ENCODE measurements at places on chromosomes 13 and 19.

GRCh38 chr19:5293612-5294378 lies 46.8 kb downstream of the PTPRS start:
- DNase-seq = no peak

DNA sequence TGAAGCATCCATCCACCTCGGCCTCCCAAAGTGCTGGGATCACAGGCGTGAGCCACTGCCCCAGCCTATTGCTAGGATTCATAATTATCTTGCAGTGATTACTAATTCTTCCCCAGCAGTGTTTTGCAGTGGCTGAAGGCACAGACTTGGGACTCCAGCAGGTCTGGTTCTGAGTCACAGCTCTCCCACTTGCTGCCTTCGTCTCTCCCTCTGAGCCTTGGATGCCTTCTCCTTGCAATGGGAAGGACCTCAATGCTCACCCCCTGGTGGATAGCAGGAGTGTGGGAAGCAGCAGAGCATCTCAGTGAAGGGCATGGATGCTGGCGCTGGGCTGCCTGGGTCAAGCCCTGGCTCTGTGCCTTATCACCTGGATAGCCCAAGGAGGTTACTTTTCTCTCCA lies 37.6 kb upstream of the SHKBP1 start:
- DNase-seq = no peak

DNA sequence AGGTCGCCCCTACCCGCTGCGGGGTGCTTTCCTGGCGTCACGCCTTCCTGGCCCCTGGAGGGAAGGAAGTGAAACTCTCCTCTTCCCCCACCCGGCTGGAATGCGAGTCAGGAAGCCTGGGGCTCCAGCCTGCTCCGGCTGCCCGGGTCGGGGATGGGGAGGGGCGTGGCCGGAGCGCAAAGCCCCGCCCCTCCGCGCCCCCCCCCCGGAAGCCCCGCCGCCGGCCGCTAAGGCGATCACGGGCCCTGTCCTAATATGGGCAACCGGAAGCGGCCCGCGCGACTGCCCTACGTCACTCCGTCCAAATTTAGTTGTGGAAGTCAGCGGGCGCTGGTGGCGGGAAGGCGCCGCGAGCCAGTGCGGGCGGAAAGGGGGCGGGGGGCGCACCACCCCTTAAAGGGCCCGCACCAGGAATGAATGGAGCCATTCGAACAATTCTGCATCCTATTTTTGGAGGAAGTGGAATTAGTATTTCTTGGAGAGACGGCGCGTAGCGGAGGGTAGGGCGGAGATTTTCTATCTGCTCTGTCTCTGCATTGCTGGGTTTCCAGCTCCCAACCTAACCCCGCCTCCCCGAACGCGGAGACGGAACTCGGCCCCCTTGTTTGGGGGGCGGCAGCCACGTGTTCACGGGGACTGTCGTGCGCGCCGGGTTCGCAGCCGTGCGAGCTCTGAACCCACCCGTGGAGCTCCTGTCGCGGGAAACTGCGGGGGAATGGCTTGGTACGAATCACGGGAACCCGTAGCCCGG lies 1.6 kb downstream of the IER2 start:
- DNase-seq = peak; percentile 90

DNA sequence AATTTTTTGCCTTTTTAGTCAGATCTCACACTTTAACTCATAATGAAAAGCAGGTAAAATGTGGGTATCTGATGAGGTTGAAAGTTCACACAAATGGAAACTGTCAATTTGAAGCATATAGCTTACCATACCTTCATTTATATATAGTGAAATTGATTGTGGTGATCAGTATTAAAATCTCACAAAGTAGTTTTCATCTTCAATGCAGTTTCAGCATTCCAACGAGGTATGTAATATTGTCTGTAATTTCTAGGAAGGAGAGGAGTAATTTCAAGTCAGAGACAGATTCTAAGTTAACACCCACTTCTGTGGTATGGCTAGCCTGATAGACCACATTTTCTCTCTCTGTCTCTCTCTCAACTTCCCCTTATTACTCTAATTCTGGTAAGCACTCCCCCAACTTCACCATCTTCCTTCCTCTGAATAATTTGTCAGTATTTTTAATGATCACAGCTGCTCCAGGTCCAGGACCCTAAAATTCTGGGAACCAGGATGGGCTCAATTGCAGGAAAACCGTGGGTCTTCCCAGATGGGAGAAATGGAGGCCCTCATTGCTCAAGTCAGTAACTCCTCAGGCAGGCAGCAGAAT lies 455.7 kb downstream of the FGF9 start:
- no peak for DNase-seq

DNA sequence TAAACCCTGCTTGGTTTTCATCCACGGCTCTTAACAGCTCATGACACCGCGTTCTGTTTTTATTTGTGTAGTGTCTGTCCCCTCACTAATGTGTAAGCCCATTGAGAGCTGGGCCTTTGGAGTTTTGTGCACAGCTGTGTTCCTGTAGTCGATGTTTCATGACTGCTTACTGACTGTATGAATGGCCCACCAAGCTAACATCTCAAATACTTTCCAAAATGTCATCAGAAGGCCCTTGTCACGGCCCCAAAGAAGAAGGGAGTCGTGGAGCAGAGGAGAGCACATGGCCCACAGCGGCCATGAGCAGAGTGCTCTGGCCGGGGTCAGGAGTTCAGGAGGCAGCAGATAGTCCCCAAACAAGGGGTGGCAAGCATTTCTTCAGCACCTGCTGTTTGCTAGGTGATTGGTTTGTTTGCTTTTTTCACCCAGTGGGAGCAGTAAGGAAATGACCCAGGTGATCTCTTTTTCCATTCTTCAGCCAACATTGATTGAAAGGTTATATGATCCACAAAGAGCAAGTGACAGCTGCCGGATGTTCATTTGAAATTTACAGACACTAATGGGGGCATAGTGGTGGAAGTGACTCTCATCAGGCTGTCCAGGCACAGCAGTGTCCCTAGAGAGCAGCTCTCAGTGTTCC lies 315.2 kb downstream of the ATP8A2 start:
- DNase-seq = no peak

GRCh38 chr19:55247621-55248099 lies 11.2 kb downstream of the PPP6R1 start:
- DNase-seq = no peak

DNA sequence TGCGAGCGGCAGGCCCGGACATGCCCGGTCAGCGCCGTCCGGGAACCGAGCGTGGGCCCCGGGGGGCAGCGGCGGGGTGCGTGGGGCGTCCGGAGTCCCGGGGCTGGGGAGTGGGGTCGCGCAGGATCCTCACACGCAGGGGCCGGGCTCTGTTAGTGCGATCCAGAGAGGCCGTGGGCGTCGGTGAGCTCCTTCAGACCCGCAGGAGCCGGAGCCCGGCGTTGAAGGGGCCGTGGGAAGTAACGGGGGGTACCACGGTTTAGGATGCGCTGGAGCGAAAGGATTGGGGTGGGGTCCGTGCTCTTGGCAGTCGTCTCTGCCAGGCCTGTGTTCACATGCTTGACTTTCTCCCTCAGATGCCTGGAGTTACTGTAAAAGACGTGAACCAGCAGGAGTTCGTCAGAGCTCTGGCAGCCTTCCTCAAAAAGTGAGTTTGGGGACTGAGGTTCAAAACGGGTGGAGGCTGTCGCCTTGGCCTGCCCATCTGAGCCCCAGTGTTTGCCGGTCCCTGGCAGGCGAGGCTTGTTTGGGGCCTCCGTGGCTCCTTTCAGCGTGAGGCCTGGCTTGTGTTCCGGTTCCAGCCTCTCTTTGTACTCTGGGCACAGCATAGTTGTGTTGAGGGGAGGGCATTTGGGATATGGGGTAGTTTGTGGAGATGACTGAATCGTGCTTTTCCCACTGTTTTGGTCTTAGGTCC lies 512 bp downstream of the RPS19 start:
- no peak for DNase-seq

DNA sequence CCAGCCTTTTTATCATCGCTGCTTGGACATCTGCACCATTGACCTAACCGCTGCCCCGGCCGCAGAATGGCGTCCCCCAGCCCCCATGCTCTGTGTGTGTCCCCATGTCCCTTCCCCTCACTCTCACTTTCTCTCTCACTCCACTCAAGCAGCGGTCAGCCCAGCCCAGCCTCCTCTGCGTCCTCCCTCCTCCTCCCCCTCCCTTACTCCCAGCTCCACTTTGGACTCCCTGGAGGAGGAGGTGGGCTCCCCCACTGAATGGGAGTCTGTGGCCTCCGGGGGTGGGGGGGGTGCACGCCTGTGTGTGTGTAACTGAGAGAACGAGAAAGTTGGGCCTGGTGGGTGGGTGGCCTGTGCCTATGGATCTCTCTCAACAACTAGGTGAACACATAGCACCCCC lies 2.2 kb downstream of the MAP2K7 start:
- no peak for DNase-seq

DNA sequence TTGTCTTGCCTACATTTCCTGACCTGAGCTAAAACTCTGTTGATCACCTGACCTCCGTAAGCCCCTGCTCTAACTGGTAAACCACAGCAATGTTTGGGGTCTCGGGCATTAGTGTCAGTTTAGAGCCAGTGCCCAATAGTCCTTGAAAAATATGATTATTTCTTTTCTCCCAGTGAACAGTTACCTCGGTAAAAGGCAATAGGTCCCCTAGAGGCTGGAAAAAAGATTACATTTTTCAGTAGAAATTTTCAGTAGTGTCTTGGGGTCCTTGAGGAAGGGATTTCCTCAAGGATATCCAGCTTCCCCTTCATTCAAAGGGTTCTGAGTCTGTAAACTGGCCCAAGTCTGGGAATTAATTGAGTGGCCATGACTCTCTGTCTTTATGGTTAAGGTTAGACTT lies 177.5 kb downstream of the SLC7A1 start:
- no peak for DNase-seq

- DNase-seq = no peak
These were observed 2.5 kb downstream of the FTL start for GRCh38 chr19:48967346-48968178.

GRCh38 chr13:97316390-97316789 lies 94.3 kb downstream of the MBNL2 start:
- no peak for DNase-seq

- DNase-seq = no peak
These were observed 2.1 kb downstream of the TEAD2 start for GRCh38 chr19:49359851-49360820.

DNA sequence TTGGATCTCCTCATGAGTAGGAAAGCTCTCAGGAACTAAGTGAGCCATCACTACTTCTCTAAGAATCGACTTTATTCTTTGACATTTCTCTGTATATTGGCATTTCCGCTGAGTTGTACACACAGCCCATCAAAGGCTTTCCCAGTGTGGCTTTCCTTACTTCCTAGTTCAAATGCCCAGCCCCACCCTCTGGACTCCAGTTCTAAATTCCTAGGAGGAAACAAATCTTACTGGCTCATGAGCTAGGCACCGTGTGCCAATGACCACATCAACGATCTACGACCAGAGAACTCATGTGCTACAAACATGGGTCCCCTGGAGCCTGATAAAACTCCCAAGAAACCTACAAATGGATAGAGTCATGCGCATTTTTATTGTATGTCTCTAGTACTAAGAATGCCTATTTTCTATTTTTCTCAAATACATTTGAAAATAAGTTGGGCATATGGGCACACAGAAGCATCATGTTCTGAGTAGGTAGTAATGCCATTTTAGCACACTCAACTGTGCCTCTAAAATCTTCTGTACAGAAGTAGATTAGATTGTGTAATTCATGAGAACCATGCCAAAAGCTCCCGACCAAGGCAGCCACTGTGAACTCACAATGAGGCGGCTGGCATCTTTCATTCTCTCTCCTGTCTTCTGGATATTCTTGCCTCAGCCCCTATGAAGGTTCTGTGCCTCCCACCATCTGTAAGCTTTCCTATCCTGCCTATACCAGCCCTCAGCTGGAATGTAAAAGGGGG lies 10.5 kb upstream of the RAP2A start:
- DNase-seq = no peak

DNA sequence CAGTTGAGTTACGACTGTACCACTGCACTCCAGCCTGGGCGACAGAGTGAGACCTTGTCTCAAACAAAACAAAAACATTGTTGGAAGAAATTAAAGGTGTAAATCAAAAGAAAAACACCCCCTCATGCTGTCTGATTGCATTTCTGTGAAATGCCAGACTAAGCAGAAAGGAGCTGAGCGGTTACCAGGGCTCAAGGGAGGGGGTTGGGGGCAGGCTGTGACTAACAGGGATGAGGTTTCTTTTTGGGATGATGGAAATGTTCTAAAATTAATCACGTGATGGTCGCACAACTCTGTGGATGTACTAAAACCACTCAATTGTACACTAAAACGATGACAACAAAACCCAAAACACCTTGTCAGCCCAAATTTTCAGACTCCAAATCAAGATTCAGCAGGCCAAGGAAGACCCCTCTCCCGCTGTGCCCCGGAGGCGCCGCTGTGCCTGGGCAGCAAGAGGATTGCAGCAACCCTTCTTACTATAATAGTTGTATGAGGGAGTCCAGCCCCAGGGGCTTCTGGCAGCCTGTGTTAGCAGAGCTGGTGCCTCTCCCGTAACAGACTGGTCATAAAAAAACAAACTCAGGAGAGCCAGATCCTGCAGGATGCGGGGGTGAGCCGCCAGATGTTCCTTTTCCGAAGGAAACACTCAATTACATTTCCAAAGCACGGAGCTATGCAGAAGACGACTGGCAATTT lies 20.9 kb downstream of the CAPS start:
- no peak for DNase-seq

DNA sequence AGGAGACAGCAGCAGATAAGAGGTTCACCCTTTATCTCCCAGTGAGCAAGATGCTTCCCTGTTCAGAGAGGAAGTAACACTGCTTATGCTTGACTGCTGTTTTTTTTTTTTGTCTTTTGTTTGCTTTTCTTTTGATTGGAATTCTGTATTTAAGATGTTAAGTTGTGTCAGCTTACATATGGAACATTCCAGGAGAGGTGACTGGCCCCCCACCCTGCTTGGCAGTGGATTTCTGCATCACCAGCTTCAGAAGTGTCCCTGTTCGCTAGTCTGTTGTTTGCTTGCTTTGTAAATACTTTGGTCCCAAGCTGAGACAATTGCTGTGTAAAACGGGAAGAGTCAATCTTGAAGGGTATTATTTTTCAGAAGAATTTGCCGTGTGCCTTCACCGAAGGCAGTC lies 43.0 kb downstream of the IFT88 start:
- DNase-seq = no peak

DNA sequence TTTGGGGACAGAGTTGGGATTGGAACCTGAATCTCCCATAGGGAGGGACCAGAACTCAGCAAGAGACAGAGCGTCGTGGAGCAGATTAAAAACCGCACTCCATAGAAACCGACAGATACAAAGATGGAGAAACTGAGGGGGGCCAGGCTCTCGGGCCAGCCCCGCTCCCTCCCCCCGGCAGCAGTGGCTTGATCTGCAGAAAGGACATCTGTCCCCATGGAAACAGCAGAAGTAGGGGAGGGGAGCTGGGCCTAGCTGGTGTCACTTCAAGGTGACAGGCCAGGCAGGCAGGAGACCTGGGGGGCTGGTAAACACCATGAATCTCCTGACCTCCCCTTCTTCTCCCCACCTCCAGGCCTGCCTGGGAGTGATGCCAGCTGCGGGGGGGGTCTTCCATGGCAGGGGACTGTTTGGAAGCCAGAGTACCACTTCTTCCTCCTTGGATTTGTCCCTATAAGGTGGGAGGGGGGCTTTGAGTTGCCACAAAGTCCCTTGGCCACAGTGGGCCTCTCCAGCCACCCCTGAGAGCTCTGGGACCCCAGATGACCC lies 10.9 kb downstream of the TMIGD2 start:
- no peak for DNase-seq

All from C1 segment of cervical spinal cord (tissue), 14 donors.